ENCODE measurements at places on chromosomes 4 and X.

- DNase-seq = no peak
Observed at GRCh38 chr4:168183717-168184571, 91.6 kb downstream of the ANXA10 start.

DNA sequence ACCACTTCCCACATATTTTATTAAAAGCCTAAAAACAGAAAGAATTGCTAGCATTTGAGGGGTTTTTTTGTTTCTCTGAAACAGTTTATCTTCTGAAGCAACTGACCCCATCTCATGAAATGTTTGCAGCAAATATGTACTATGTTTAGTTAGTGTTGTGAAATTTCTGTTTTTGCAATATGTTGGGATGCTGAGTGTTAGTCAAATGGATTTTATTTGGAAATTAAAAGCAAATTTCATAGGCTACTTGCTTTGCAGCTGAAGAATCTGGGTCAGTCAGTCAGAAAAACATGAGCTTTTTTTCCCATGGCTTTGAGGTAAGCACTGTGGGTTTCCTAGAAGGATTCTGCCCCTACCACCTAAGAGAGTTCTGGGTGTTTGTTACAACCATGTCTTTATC is 184.9 kb upstream of the DKK2 start:
- DNase-seq = no peak

DNA sequence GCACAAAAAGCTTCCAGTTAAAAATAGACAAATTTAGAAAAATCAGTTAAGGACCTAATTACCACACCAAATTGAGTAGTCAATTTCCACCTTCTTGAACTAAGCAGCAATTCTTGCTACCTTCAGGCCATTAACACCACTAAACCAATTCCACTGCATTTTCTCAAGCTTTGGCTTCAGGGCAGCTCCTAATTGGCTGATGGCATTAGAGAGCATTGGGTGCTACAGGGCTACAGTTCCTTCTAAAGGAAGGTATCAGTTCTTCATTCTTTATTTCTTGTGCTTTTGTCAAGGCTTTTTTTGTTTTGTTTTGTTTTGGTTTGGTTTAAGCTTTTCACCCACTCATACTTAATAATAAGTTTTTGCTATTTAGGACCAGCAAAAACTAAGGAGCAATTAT is 90.2 kb upstream of the FAM241A start:
- no peak for DNase-seq

- DNase-seq = no peak
Observed at GRCh38 chrX:102085706-102086105, 39.8 kb upstream of the TCEAL2 start.

DNA sequence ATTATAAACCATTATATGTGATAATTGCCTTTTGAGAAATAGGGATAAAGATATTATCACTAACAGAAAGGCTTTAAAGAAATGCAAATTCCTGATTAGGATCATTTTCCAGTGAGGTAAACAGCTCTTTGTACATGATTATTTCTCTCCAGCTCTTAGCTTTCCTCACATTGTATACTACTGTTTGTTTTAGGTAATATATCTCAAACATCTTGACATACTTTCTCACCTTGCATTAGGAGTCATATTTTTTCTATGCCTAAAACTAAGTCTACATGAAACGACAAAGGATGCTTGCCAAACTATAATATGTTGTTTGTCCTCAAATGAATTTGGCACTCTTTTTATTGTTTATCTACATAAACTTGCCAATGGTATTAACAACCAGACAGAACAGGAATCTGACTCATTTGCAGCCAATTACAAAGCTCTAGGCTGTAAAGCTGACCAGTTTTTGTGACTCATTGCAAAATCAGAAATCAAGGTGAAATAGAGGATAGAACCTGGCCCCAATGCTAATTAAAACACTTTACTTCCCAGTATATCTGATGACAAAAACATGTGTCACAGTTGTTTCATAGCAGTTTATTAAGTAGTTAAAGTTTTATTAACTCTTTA is 107.0 kb downstream of the IQCM start:
- DNase-seq = no peak

DNA sequence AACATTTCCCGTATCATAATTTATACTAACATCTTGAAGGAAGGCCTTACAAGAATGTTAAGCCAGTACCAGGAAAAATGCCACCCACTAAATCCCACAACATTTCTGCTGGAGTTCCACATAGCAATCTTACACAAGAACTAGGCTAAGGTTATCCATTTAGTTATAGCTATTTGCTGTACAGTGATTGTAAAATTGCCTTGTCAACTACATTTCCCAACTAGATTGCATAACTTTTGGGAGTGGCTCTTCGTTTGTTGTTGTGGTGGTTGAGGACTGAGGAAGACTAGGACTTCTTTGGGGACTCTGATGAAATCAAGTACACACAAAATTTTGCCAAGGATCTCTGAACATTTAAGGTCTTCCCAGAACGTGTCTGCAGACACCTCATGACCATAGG is 8.0 kb downstream of the IBSP start:
- DNase-seq = no peak

DNA sequence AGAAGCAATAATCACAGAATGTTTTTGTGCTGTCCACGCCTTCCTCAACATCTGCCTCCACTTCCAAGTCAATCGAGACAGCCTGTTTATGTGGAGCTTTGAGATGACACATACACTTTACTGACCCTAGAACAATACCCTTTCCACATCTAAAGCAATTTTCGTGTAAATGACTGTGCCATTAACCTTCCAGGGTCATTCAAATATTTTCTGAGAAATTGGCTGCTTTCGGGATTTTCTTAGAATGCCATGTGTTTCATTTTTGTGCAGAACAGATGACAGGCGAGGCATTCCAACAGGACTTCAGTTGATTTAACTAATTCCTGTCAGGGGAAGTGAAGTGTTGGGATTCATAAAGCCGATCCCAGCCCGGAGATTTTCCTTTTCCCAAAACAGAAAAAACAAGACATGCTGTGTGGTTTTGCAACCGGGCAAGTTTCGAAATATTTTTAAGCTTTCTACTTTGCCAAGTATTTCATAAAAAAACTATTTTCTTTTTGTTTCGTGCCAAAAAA is 73.9 kb downstream of the SORBS2 start:
- no peak for DNase-seq

GRCh38 chrX:10524578-10524977 is 95.8 kb downstream of the MID1 start:
- DNase-seq = no peak

GRCh38 chr4:184268584-184269160 is 51.0 kb upstream of the ENPP6 start:
- DNase-seq = no peak

DNA sequence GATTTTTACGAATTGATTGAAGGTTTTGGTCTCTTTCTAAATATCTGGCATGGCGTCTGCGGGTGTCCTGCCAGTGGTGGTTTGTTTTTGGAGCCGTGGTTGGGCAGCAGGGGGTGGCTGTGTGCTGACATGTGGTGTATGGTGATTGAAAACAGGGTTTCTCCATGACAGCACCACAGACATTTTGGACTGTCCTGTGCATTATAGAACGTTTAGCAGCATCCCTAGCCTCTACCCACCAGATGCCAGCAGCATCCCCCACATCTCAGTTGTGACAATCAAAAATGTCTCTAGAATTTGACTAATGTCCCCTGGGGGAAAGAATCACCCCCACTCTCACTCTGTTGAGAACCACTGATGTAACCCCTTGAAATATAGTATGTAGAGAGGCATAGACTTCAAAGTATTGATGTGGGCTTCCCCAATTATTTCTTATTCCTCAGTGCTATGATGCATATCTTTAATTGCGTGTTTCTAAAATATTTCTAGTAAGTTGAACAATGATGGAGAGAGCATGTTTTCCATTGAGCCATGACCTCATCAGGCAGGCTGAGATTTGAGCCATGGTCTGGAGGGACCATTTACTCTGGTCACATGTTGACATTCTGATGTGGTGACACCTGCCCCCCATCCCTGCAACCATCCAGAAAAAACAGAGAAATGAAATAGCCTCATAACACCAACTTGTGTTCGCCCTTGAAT is 77.4 kb upstream of the MID1 start:
- DNase-seq = no peak

DNA sequence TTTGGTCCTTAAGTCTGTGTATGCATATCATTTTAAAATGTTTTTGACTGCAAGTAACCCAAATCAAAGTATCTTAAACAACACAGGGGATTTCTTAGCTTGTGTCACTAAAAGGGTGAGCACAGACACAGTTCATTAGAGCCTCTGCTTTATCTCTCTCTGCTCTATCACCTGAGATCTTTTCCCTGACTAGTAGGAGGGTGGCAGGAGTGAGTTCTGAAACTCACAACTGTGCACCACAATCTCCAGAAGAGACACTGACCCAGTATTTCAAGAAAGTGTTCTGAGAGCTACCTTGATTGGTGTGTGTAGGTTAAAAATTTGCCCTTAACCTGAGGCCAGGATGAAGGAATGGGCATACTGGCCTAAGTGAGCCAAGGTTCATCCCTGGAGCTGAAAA is 24.8 kb downstream of the CCSER1 start:
- DNase-seq = no peak

GRCh38 chr4:116010923-116011322 is 897.5 kb upstream of the NDST4 start:
- DNase-seq = no peak

All from thoracic aorta (tissue), 2 donors.